Femur (tissue), 1 donor: ENCODE measurements at places on chromosomes 3 and 15.

DNA sequence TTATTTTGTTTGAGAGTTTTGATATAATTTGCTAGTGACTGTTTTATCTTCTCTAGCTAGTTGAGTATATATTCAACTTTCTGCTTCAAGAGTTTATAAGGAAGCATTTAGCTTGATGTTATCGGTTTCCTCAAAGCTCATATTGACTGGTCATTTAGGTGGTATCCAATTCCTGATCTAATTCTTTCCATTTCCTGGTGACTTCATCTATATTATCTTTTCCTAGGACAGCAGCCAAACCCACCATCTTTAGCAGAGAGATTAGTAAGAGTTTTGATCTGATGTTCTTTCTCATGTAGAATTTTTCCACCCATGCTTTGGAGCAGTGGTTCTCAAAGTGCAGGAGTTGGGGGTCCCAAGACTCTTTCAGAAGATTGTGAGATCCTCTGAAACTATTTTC, 148.6 kb upstream of the STT3B start:
- DNase-seq = no peak

DNA sequence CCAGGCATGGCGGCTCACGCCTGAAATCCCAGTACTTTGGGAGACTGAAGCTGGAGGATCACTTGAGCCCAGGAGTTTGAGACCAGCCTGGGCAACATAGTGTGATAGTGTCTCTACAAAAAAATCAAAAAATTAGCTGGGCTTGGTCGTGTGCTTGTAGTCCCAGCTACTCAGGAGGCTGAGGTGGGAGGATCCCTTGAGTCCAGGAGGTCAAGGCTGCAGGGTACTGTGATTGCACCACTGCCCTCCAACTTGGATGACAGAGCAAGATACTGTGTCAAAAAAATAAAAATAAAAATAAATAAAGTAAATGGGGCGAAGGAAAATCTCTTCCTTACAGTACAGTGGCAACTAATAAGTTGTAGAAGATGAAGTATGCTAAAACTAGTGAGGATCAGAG, 29.6 kb downstream of the LSM3 start:
- no peak for DNase-seq

- peak; percentile 60 for DNase-seq
Measured at GRCh38 chr3:86937306-86937791, 53.6 kb downstream of the VGLL3 start.

- peak; percentile 47 for DNase-seq
Measured at GRCh38 chr3:195911946-195912270, 3.6 kb upstream of the TNK2 start.

DNA sequence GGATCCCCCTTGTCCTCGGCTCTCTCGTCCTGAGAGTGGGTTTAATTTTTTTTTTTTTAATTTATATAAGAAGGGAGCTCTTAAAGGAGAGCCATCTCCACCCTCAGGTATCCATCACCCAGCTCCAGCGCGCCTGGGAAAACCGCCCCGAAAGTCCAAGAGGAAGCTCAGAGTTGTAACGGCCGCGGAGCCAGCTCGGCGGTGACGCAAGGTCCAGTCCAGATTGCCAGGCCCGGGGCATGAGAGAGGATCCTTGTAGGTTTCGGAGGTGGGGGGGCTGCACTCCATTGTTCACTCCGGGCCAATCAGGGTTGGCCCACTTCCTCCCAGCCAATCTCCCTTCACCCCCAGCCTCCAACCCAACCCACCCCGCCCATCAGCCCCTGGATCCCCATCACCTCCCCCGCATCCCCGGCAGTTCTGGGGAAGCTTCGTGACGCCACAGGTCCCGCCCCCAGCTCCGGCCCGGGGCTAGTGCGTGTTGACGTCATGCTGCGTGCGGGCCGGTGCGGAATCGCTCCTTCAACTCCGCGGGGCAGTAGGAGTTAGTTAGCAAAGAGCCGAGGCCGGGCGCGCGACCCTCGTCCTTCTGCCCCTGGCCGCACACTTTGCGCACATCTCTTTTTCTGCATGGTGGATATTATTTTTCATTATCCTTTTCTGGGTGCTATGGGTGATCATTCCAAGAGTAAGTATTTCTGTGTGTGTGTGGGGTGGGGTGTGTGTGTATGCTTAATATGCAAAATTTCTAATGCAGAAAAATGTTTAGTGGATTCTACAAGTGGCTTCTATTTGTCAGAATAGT, at the start of gene ISL2:
Gene ISL2 (plus strand): TSS at position 520 of the 805 bp plus-strand sequence. CDS start 111 bp downstream, at position 631.
- DNase-seq = peak; percentile 62

- no peak for DNase-seq
Measured at GRCh38 chr3:142694225-142694624, 29.6 kb upstream of the TRPC1 start.
